ENCODE measurements at places on chromosomes 2 and 18.

DNA sequence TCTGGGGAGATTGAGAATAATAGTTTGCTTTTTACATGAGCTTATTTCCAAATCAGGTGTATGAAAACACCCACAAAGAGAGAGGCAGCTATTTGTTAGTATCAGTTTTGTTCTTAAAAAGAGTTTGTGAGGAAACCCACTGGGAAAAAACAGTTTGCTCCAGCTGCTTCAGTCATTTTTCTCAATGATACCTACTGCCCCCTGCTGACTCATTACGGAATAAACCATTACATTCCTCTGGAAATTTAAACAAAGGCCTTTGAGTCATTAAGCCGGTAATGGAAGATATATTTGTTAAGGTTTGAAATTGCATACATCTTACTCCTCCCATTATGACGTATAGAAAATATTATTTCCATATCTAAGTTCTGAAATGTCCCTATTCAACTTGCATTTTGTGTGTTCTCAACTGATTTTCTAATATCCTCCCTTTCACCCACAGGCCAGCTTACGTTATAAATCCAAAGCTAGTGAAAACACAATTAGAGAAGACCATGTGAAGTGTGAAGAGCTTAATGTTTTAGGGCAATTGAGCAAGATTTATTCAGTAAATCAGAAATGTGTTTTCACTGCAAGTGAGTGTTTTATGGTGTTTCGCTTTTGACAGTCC lies 761.6 kb downstream of the DSC3 start:
- DNase-seq, result no peak

- DNase-seq, result no peak
These were observed 29.5 kb upstream of the ODC1 start for GRCh38 chr2:10477443-10478297.

DNA sequence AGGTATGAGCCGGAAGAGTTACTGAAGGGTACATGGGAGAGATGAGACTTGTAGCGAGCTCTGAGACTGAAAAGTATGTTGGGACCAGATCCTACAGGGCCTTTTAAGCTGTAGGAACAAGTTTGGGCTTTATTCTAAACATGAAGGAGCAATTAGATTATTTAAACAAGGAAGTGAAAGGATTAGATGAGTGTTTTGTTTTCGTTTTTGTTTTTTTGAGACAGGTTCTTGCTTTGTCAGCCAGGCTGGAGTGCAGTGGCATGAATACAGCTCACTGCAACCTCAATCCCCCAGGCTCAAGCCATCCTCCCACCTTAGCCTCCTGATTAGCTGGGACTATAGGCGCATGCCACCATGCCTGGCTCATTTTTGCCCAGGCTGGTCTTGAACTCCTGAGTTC lies 110.7 kb downstream of the C1D start:
- DNase-seq, result no peak

DNA sequence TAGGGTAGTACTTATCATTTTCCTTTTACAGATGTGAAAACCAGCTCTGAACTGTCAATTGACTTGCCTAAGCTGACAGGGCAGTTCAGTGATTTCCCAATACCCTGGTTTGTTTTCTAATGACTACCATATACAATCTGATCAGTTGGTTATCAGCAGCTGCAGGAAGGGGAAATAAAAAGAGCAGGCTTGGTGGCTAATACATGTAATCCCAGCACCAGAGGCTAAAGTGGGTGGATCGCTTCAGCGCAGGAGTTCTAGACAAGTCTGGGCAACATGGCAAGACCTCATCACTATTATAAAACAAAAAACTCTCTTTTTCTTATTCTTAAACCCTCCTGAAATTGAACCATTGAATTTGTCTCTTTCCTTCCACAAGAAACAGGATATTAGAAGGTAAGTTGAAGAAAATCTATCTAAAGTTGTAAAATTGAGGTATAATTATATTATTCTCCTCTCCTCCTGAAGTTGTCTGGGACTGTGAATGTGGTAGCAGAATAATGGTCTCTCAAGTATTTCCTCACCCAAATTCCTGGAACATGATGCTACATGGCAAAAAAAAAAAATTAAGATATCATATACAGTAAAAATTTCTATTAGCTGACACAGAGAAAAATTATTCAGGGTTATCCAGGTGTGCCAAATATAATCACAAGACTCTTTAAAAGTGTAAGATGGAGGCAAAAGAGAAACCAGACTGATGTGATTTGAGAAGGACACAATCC lies 1441.6 kb downstream of the SUCLG1 start:
- DNase-seq, result no peak

DNA sequence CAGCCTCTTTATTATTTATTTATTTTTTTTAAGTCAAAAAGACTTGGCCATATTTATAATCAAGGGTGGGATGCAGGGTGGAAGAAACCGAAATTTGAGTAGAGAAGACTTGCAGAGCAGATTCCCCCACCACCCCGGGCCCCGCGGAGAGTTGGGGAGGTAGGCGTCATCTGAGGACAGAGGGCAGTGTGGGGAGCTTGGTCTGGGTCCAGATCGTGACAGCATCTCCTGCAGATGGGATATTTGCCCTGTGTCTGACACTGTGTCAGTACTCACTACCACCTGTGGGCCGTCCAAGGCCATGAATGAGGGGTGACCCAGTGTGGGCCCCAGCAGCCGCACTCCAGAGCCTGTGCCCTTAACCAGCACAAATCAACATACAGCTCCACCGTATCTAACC lies 10.5 kb upstream of the PRELID3A start:
- DNase-seq, result no peak

- no peak for DNase-seq
These were observed 82.6 kb downstream of the AGAP1 start for GRCh38 chr2:235576337-235576910.

DNA sequence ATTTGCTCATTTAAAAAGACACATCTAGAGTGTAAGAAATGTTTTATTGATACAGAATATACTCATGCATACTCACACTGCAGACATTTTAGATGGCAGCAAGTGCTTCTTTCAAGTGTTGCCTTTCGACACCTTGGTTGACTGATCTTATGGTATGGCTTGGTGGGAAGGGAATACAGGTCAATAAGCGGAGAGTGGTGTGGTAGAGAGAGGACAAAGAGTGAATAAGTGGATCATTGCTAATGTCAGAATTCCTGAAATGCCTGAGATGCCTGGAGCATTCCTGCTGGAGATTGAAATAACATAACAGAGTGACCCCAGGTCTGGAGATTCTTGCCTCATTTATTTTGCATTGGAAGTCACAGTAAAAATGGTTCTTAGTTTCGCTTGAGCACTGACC lies 76.7 kb downstream of the RND3 start:
- no peak for DNase-seq

- no peak for DNase-seq
These were observed 227.2 kb downstream of the PHLPP1 start for GRCh38 chr18:62942578-62942977.

DNA sequence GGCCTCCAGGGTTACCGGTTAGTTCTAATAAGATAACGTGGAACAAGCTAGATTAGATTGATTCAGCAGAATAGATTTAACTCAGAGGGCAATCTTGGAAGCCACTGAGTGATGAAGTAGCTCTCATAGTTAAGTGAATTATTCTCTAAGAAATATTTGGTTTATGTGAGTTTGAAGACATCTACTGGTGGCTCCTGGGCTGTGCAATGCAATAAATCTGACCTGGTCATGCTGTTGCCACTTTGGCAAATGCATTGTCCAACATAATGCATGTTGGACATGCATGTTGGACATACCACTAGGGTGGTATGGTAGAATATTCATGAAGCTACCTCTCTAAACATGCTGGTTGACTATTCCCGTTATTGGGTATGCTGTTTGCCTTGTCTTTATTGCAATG lies 493.7 kb upstream of the VRK2 start:
- DNase-seq, result no peak

- DNase-seq, result no peak
These were observed 35.7 kb downstream of the LYPD6 start for GRCh38 chr2:149365931-149366583.

DNA sequence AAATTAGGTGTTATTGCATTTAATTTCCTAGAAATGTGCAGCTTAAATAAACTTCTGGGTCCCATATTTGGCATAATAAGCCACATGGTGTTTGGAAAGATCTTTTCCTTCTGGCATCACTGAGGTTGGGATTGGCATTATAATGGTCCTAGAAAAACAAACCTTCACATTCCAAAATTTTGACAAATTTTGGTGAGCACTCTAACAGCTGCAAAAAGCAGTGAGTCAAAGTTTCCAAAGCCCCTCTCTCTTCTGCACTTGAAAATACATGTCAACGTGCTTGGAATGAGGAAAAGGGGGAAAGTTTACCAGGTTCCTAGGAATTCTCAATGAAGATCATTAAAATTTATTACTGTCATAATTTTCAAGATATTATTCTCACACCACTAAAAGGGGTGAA lies 77.8 kb upstream of the STK17B start:
- DNase-seq, result no peak

GRCh38 chr2:113309655-113310387 lies 31.1 kb upstream of the PAX8 start:
- no peak for DNase-seq

GRCh38 chr2:107380912-107381311 lies 445.8 kb upstream of the RGPD4 start:
- DNase-seq, result no peak

- DNase-seq, result no peak
These were observed 59.8 kb downstream of the SNTG2 start for GRCh38 chr2:1010415-1010930.

- DNase-seq, result peak; percentile 71
These were observed 15.9 kb upstream of the C1QL2 start for GRCh38 chr2:119174216-119174992.

DNA sequence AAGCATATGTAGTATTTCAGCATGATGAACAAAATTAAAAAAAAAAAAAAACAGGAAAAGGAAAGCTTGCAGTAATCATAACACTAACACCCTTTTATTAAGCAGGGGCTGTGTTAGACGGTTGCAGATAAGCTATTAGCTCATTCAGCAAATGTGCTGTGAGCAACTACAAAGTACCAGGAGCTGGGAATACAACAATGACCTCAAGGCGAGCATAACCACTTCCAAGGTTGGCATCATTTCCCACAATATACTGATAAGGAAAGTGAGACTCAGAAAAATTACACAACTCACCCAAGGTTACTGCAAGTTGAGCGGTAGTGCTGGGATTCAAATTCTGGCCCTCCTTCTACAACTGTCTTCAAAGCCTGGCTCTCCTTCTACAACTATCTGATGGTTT lies 38.2 kb upstream of the ACTR3 start:
- no peak for DNase-seq

Measured in stimulated activated naive CD8-positive, alpha-beta T cell treated with anti-CD3 and anti-CD28 coated beads, Interleukin-15, Interleukin-2, amounts not matched to agents 100 U/mL and 50 U/mL, for 24 hours (primary cell).